ENCODE measurements at places on chromosomes 1 and 21. TPM values are rescaled to one million over a fixed set of nuclear protein-coding genes. Genes with fewer than 3 reads are reported as not detected.

- H3K27ac ChIP-seq: peak overlapping the region; percentile 92
- DNase-seq: no peak
- peak overlapping the region; percentile 96 for H3K4me3 ChIP-seq
- peaks cover 42% of the 10 kb centered on the region for H3K36me3 ChIP-seq
Measured at GRCh38 chr1:25246600-25247023, 642 bp downstream of the RSRP1 start.

- no peaks in the 10 kb centered on the region for H3K4me1 ChIP-seq
Measured at GRCh38 chr1:90550626-90551406, 166.3 kb downstream of the BARHL2 start.

DNA sequence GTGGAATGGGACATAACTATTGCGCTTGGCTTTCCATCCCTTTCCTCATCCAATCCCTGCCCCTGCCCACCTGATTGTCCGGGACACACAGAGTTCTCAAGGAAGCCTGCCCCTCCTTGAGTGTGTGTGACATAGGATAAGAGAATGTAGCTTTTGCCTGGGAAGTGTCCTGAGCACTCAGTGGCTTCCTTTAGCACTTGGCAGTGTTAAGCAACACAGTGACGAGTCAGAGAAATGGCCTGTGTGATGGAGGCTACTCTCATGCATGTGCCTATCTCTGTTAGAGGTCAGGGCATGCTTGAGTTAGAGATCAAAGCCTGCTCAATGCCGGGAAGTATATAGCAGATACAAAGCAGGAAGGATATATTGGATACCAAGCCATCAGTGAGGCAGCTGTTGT lies 289.5 kb downstream of the SIPA1L2 start:
- H3K27me3 ChIP-seq: no peaks in the 10 kb centered on the region
- no peaks in the 10 kb centered on the region for H3K4me1 ChIP-seq
- no peak overlapping the region for H3K27ac ChIP-seq
- DNase-seq: no peak

DNA sequence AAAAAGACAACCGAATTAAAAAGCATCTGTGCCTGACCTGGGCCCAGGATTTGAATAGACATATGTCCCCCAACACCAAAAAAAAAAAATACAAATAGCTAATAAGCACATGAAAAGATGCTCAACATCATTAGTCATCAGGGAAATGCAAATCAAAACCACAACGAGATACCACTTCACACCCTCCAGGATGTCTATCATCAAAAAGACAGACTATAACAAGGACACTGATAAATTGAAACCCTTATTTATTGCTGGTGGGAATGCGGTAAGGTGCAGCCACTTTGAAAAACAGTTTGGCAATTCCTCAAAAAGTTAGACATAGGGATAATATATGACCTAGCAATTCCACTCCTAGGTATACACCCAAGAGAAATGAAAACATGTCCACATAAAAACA lies 72.3 kb upstream of the CAMK1G start:
- H3K27ac ChIP-seq: no peak overlapping the region
- H3K36me3 ChIP-seq: no peaks in the 10 kb centered on the region
- no peak for DNase-seq

DNA sequence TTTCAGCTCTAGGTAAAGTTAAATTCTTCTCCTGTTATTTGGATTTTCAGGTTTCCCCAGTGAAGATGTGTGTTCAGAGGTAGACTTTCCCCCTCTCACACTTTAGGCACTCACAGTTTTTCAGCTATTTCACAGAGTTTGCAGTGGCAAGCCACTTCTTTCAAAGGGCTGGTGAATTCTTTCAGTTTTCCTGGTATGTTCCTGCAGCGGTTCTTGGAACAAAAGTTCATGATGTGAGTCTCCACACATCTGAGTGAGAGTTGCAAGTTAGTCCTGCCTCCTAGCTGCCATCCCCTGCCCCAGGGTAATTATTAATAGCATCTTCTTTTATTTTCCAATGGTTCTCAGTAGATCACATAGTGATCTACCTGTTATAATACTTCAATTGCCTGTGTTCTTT lies 27.3 kb upstream of the CD84 start:
- no peaks in the 10 kb centered on the region for H3K4me1 ChIP-seq
- no peaks in the 10 kb centered on the region for H3K27me3 ChIP-seq
- DNase-seq: no peak
- no peak overlapping the region for H3K27ac ChIP-seq

DNA sequence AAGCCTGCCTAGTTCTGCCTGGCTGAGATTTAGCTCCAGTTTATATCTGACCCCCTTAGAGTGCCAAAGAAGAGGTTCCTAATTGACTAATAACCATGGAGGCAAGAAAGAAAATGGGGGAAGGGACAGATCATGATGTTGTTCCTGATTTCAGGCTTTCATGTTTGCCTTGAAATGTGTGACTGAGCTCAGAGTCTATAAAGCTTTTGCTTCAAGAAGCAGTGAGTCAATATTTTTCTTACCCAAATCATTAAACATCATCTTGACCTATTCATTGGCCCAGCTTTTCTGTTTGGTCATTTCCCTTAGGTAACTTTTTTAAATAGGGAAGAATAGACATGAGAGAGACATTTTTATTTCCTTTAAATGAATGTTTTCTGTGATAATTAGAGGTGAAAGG lies 55.9 kb downstream of the HHAT start:
- no peak overlapping the region for H3K4me3 ChIP-seq
- no peak overlapping the region for H3K27ac ChIP-seq
- no peaks in the 10 kb centered on the region for H3K4me1 ChIP-seq
- DNase-seq: no peak
- H3K27me3 ChIP-seq: no peaks in the 10 kb centered on the region

DNA sequence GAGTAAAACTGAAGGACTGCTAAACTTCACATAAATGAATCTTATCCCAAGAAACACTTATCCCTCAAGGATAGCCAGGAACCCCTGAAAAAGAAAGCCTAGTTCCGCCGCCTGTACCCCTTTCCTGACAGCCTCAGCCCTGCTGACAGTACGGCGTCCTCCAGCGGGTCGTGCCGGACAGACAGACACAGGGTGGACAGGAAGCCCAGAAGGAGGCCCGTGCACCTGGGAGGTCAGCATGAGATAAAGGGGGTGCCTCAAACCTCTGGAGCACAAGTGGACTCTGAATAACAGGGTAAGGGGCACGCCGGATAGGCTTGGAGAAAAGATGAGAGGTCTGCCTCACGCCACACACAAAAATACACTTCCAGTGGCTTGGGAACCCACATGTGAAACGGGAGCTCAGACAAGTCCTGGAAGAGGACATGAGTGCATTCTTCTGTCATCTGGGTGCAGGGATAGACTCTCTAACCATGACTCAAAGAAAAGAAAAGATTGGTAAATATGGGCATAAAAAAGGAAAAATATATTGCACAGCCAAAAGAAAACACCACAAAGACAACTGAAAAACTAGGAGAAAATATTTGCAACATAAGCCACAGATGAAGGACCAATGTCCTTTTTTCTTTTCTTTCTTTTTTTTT lies 17.3 kb upstream of the ADARB1 start:
- H3K27ac ChIP-seq: no peak overlapping the region
- no peak overlapping the region for H3K4me3 ChIP-seq
- H3K4me1 ChIP-seq: no peaks in the 10 kb centered on the region
- H3K27me3 ChIP-seq: no peaks in the 10 kb centered on the region
- H3K36me3 ChIP-seq: no peaks in the 10 kb centered on the region

DNA sequence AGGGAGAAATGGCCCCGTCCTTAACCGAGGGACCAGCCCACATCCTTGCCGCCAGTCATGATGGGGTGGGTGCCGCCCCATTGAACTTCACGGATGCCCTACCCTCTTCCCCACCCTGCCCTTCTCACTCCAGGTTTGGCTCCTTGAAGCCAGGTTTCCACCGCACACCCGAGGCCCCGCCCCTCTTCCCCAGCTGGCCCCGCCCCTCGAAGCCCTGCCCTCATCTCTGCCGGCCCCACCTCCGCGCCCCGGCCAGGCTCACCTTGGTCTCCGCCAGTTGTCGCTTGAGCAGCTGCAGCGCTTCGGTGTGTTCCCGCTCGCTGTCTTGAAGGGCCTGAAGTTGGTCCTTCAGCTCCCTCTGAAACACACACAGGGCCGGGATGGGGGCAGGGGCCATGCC lies 16.6 kb downstream of the TRIM62 start:
- no peak overlapping the region for H3K4me3 ChIP-seq
- H3K4me1 ChIP-seq: no peaks in the 10 kb centered on the region
- no peaks in the 10 kb centered on the region for H3K27me3 ChIP-seq
- no peaks in the 10 kb centered on the region for H3K36me3 ChIP-seq
- DNase-seq: no peak

C1orf87 gene
- not detected for total RNA-seq

SNX7 gene
- 37.4 TPM for total RNA-seq

OR2M7 gene
- not detected for total RNA-seq
